ENCODE measurements at places on chromosomes 6 and 20.

GRCh38 chr6:119661628-119662027, 312.1 kb upstream of the MAN1A1 start:
- no peak for DNase-seq

- DNase-seq: no peak
Observed at GRCh38 chr6:149450679-149451375, 34.0 kb downstream of the ZC3H12D start.

GRCh38 chr6:44001318-44002066, 125.8 kb downstream of the MRPL14 start:
- DNase-seq: no peak

DNA sequence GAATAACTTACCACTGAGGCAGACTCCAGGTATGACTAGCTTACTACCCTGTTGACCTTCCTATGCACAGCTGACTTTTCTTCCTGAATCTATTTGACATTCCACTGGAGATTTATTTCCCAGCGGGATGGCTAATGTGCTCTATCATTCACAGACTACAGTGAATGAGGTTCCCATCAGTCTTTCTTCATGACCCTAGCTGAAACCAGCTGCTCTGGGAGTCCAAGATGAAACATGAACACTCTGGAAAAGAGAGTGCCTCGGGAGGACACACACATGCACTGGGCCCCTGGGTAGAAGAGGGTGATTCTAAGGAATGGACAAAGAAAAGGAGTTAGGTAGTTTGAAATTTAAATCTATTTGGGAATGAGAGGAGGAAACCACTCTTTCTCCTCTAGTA, 82.6 kb upstream of the DST start:
- DNase-seq: no peak

- no peak for DNase-seq
Observed at GRCh38 chr6:130848945-130849344, 21.7 kb downstream of the SMLR1 start.

DNA sequence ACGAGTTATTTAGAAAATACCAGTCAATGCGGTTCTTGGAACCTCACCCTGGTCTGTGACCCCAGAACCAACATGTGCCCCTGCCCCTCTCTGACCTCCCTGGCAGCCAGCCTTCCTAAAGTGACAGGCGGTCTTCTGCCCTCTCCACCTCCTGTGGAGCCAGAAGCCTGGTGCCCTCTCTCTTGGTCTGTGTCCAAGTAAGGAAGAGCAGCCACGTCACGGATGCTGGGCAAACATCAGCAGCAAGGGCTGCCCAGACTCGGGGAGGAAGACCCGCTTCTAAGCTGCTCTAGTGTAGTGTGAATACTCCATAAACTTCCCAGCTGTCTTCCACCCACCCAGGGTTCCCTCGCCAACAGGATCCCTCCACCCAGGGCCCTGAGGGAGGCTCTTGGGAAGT, 272.4 kb downstream of the BMP7 start:
- no peak for DNase-seq

GRCh38 chr20:536426-537010, 7.1 kb downstream of the CSNK2A1 start:
- no peak for DNase-seq

- no peak for DNase-seq
Observed at GRCh38 chr6:166936079-166936787, 20.1 kb downstream of the RNASET2 start.

- DNase-seq: no peak
Observed at GRCh38 chr6:80165143-80165542, 58.7 kb downstream of the BCKDHB start.

DNA sequence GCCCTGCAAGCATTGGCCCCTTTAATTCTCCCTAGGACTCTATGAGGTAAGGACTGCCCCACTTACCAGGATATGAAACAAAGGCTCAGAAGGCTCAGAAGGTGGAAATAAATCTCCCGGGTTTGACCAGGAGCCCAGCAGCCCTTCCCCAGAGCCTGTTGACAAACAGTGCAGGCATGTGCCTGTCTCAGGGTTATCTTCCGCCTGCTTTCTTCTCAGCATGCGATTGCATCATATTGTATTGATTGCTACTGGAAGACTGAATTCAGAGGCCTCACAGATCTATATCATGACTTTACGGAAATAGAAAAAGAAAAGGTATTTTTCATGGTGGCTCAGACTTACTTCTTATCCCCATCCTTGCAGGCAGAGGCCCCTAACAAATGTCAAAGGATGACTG, 92.7 kb downstream of the PHACTR3 start:
- DNase-seq: no peak
